Cerebellum (tissue), 4 donors: ENCODE measurements at places on chromosomes 11 and 22.

GRCh38 chr11:11871991-11872401 lies 30.2 kb downstream of the USP47 start:
- DNase-seq, result no peak

DNA sequence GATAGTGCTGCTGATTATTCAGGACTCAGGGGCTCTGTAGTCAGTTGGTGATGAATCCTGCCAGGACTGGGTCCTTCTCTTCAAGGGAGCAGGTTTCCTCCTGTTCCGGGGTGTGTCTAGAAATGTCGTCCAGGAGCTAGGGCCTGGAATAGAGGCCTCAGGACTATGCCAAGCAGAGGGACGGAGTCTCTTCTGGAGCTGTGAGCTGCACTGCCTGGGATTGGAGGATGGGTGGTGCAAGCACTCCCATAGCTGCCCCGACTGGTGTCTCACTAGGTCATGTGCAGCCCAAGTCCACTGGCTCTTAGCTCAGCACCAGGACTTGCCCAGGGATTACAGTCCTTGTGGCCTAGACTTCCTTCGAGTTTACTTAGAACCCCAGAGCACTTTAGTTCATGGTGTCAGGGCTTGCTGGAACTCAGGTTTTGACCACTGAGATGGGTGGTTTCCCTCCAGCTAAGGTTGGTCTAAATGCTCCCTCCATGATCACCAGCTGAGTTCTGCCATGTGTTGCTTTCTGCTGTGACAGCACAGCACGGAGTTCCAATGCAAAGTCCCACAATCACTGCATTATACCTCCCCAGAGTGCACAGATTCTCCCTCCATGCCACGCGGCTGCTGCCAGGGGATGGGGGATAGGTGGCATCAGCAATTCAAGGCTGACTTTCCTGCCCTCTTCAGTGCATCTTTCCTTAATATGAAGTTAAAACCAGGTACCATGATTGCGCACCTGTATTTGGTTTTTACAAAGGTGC lies 42.6 kb upstream of the SHANK2 start:
- no peak for DNase-seq

- no peak for DNase-seq
These were observed 722.2 kb upstream of the TENM4 start for GRCh38 chr11:80163011-80163410.

DNA sequence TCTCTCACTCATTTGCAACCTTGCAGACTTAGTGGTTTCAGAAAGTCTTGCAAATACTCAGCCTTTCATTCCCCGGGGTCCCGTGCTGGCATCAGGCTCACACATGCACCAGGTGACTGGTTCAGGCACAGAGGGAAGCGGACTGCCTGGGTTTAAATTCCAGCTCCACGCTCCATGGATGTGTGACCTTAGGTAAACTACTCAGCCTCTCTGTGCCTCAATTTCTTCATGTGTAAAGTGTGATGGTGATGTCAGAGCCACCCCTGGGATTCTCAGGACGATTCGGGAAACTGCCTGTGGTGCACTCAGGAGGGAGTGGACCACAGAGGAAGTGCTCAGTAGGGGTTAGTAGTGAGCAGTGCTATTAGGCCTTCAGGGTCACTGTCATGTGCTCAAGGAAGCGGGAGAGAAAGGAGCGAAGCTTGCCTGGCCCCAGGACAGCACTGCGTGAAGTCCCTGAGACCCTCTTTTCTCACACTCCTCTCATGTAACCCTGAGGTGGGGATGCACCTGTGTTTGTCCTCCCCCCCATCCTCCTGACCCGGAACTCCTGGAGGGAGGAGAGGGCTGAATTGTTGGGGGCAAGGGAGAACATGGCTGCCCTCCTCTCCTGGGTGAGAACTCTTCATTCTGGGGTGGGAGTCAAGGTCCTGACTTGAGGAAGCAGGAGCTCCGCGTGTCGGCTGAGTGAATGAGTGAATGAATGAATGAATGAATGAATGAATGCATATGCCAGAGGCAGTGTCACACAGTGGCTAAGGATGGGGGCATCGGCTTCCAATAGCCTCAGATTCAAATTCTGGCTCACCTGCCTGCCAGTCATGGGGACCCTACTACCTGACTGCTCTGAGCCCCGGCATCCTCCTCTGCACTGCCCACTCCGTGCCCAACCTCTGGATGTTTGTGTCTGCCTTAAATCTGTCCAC lies 14.4 kb upstream of the UPK3A start:
- DNase-seq, result no peak

DNA sequence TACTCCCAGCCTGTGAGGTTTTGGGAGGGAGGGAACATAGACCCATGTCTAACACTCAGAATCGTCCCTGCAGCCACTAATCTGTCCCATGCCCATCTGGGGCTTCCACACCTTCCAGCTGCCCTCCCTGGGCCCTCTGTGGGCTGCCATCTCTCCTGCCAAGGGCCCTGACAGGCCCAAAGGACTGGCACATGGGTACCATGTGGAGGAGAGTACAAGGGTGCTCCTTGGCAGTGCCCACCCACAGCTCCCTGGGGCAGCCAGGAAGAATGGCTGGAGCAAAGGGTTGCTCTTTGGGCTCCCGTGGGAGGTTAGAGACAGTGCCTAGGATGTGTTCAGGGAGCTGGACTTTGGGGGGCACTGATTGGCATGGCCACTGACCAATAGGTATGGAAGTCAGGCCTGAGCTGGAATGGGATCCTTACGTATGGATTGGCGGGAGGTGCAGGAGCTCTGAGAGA lies 56.8 kb downstream of the CD82 start:
- DNase-seq, result no peak

GRCh38 chr22:39932918-39933649 lies 27.1 kb upstream of the TMA7B start:
- DNase-seq, result no peak

DNA sequence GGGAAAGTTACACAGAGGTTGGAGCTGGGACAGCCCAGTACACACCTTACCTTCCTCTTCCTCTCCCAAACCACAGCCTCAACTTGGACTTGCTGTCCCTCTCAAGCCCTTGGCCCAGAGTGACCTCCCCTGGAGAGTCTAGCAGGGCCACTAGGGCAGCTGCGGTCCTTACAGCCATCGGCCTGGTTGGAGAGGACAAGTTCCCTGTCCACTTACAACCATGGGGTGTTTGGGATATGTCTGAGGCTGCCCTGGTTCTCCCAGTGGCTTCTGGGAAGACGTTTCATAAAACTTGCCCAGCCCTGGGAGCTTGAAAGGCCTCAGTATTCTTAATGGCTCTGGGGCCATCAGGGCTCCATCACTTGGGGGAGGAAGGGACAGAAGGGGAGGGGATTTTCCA lies 13.1 kb upstream of the DGKZ start:
- no peak for DNase-seq

DNA sequence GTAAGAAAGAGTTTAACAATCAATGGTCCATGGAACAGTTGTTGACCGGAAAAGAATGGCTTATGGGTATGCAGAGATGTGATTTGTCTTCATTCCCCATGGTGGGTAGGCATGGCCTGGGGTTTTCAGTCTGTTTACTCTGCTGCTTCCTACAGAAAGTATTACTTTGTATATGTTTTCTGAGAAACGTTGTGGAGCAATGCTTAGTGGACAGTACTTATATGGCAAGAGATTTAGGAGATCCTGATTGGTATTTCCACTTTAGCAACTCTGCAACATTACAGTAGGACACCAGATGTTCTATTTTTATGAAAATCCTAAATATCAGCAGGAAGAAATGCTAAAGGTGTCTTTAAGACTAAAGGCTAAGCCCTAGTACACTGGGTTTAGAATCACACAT lies 309.1 kb downstream of the AASDHPPT start:
- no peak for DNase-seq

GRCh38 chr11:929405-929804 lies 3.7 kb downstream of the AP2A2 start:
- DNase-seq, result no peak

DNA sequence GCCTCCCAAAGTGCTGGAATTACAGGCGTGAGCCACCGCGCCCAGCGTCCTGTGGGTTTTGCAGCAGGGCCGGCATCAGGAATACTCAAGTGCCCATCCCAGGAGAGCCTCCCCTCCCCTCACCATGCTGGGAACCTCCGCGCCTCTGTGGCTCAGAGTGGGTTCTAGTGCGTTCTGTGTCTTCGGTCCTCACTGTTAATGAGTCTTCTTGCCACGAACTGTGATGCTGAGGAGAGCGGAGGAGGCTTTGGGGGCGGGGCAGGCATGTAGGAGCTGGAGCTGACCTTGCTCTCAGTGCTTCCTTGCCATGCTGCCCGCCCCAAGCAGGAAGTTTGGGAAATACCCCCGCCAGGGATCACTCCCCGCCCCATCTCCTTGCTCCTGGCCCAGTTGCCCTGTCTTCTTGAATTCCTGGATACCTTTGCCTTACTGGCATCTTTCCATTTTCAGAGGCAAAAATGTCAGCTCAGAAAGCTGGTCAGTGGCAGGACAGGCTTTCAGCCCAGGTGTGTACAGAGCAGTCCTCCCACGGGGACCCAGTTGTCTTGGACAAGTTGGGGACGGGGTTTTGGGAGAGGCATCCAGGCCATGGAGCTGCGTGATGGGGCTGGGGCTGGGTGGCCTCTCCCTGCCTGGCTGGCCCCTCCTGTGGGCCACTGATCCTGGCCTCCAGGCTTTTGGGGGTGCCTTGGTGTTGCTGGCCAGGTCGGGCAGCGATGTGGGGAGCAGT lies 5.1 kb downstream of the GRAMD4 start:
- no peak for DNase-seq

GRCh38 chr11:11381471-11382105 lies 28.5 kb upstream of the CSNK2A3 start:
- DNase-seq, result no peak

DNA sequence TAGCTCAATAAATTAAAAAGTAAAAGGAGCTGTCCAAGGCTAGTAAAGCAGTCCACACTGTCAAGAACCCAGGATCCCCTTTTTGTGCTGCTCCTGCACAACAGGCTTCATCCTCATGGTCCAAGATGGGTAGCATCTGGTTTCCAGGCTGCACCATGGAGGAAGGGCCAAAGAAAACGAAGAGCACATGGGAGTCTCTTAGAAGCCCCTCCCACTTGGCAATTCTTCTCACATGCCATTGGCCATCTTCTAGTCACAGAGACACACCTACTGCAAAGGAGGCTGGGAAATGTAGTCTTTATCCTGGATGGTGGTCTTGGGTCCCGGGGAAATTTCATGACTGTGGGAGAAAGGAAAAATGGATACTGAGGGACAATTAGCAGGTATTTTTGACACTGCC lies 37.8 kb downstream of the PRR5L start:
- no peak for DNase-seq

GRCh38 chr22:29765905-29766631 lies 739 bp downstream of the ZMAT5 start:
- DNase-seq, result no peak

GRCh38 chr11:47056261-47056915 lies 119.8 kb downstream of the CSTPP1 start:
- no peak for DNase-seq

- no peak for DNase-seq
These were observed 4.4 kb downstream of the BCR start for GRCh38 chr22:23184764-23185113.

GRCh38 chr11:122717264-122717867 lies 61.8 kb downstream of the UBASH3B start:
- no peak for DNase-seq

- no peak for DNase-seq
These were observed 195.3 kb upstream of the MTMR2 start for GRCh38 chr11:96119211-96119610.

DNA sequence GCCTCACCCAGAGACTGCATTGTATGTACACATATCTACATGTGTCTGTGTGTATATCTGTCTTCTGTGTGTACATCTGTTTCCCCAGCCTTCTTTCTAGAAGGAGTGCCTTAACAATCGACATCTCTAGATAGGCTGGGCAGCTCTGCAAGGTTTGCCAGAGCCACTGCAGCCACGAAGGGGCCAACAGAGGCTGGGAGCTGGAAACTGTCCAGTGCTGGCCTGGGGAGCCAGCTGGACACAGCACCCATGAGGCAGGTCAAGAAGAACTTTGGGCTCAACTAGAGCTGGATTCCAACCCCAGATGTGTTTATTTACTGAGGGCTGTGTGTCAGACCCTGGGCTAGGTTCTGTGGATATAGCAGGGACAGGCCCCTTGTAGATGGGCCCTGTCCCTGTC lies 3.3 kb downstream of the SGSM1 start:
- DNase-seq, result no peak

GRCh38 chr11:90176069-90176468 lies 41.6 kb downstream of the NAALAD2 start:
- DNase-seq, result no peak

DNA sequence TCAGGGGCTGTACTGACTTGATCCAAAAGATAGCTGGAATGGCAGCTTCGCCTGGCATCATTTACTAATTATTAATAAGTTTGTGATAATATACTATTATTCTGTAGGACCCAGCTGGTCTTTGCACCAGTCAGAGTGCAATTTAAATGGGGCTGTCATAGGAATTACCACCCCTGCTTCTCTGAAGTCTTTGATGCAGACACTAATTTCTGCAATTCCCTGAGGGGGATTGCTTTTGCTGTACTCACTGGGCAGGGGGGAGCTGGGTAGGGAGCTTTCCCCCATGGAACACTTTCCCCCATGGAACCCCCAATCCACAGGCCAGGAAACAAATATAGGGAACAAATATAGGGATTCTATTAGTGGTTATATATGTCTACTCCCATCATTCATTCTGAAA lies 54.9 kb upstream of the TSKU start:
- DNase-seq, result no peak

DNA sequence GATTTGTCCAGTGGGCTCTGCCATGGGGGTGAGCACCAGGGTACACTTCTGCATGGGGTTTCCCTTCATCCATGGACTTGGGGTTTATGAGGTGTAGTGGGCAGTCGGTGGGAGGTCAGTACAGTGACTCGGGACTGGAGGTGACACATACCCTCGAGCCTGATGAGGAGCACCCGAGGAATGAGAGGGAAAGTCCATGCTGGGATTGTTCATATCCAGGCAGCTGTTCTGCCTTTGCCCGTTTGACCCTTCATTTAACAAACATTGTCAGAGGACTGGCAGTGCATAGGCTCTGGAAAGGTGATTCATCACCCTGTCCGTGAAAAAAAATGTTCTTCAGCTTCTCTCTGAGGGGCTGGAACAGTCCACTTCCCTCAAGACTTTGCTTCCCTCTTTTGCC lies 2.7 kb downstream of the NAV2 start:
- DNase-seq, result no peak

GRCh38 chr11:84922836-84923235 lies 704.3 kb downstream of the DLG2 start:
- DNase-seq, result no peak
